GM23338 (cell line): ENCODE measurements at places on chromosomes 5 and 9.

DNA sequence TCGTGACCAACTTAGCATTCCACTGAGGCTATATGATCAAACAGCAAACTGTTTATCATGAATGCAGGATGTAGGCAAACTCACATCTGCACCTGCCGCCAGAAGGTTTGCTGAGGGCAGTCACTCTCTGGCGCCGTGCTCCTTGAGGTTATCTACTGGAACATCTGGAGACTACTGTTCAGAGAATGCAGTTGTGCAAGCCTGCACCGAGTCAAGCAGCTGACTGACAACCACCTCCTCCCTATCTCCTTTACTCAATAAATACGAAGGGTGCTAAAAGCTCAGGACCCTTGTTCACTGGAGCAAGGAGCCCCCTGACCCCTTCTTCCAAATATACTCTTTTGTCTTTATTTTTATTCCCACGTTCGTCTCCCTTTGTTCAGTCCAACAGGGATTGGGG, 27.1 kb downstream of the CCDC125 start:
- H3K4me3 ChIP-seq: no peak overlapping the region
- H3K36me3 ChIP-seq: no peaks in the 10 kb centered on the region
- no peak overlapping the region for H3K27ac ChIP-seq
- DNase-seq: no peak
- no peaks in the 10 kb centered on the region for H3K27me3 ChIP-seq
- H3K4me1 ChIP-seq: no peaks in the 10 kb centered on the region

DNA sequence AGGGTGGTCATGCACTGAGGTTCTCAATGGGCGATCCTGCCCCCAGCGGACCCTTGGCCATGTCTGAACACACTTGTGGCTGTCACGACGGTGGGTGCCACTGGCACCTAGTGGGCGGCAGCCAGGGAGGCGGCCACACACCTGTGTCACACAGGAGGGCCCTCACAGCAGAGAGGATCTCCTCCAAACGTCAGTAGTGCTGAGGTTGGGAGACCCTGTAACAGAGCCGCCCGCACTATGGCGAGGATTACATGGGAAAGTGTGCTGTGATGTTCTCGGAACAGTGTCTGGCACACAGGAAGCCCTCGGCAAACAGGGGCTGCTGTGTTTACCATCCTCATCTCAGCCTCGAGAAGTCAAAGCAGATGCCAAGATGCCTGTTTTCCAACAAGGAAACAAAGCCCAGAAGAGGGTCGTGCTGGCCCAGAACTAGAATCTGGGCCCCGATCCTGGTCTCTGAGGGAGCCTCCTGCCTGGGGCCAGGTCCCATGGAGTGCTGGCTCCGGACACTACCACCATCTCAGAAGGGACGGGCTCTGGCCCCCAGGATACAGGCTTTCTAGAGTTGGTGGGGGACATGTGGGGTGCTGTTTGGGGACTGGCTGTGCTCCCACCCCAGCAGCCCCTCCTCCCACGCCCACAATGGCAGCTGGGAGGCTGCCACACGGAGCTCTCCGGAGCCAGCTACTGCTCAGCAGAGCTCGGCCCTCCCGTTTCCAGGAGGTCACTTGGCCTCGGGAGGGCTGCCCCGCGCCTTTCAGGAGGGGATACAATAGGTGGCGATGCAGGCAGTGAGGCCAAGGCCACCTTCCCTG, 48.2 kb downstream of the DBH start:
- H3K27me3 ChIP-seq: no peaks in the 10 kb centered on the region
- DNase-seq: no peak
- H3K4me1 ChIP-seq: no peaks in the 10 kb centered on the region
- no peak overlapping the region for H3K4me3 ChIP-seq
- no peaks in the 10 kb centered on the region for H3K36me3 ChIP-seq

GRCh38 chr9:125655066-125655633, 51.9 kb downstream of the MAPKAP1 start:
- H3K36me3 ChIP-seq: no peaks in the 10 kb centered on the region
- DNase-seq: no peak
- peaks cover 79% of the 10 kb centered on the region for H3K4me1 ChIP-seq
- peak overlapping the region; percentile 21; the same call in 1 of the 2 replicates for H3K4me3 ChIP-seq

GRCh38 chr5:56735849-56736641, 79.3 kb upstream of the MAP3K1 start:
- H3K4me3 ChIP-seq: no peak overlapping the region
- no peak overlapping the region for H3K27ac ChIP-seq
- peak; percentile 10 for DNase-seq
- H3K36me3 ChIP-seq: no peaks in the 10 kb centered on the region
- H3K27me3 ChIP-seq: no peaks in the 10 kb centered on the region
- H3K4me1 ChIP-seq: peaks cover 28% of the 10 kb centered on the region

DNA sequence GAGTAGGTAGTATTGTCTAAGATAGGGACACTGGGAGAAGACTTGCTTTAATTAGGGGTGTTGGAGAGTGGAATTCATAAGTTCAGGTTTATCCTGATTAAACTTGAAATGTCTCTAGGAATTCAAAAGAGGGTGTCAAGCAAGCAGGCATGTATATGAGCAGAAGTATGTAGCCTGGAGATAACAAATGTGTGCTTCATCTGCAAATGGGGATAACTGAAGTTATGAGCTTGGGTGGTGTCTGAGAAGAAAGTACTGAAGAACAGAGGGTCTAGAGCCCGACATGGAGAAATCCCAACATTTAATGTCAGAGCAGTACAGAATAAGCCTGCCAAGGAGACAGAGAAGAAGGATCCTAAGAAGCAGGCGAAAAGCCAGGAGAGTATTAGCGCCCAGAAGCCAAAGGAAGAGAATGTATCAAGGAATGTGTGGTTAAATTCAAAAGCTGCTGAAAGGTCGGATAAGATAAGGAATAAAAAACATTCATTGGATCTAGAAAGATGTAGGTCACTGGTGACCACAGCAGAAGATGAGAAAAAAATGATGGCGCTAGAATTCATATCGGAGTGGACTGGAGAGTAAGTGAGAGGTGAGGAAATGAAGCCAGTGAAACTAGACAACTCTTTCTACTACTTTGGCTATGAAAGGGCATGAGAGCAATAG, 401.5 kb upstream of the PIK3R1 start:
- H3K27me3 ChIP-seq: no peaks in the 10 kb centered on the region
- H3K4me1 ChIP-seq: peaks cover 15% of the 10 kb centered on the region; the same call in 1 of the 2 replicates
- H3K4me3 ChIP-seq: no peak overlapping the region
- H3K36me3 ChIP-seq: 0 out of 2 replicates have a peak, but pooled peaks cover 5% of the 10 kb centered on the region
- H3K27ac ChIP-seq: no peak overlapping the region

DNA sequence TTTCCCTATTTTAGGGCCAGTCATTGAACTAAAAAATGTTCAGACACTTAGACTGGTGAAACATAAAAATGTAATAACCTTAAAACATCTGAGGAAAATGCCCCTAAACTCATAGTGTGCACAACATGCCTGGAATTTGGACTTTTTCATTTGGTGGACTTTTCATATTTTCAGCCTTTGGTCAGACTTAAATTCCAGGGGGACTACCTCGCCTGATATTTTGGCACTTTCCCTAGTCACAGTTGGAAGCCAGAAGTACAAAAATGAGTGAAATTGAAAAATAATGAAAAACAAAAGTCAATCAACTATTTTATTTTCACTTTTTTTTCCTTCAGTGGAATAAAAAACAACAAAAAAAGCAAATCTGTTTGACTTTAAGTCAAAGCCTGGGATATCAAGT, 256.2 kb downstream of the ACTL7B start:
- no peak overlapping the region for H3K4me3 ChIP-seq
- no peaks in the 10 kb centered on the region for H3K27me3 ChIP-seq
- DNase-seq: no peak

- H3K36me3 ChIP-seq: no peaks in the 10 kb centered on the region
- peaks cover 29% of the 10 kb centered on the region for H3K4me1 ChIP-seq
- H3K4me3 ChIP-seq: no peak overlapping the region
- no peak overlapping the region for H3K27ac ChIP-seq
- no peaks in the 10 kb centered on the region for H3K27me3 ChIP-seq
These were observed 36.5 kb upstream of the RAD23B start for GRCh38 chr9:107246259-107247254.

DNA sequence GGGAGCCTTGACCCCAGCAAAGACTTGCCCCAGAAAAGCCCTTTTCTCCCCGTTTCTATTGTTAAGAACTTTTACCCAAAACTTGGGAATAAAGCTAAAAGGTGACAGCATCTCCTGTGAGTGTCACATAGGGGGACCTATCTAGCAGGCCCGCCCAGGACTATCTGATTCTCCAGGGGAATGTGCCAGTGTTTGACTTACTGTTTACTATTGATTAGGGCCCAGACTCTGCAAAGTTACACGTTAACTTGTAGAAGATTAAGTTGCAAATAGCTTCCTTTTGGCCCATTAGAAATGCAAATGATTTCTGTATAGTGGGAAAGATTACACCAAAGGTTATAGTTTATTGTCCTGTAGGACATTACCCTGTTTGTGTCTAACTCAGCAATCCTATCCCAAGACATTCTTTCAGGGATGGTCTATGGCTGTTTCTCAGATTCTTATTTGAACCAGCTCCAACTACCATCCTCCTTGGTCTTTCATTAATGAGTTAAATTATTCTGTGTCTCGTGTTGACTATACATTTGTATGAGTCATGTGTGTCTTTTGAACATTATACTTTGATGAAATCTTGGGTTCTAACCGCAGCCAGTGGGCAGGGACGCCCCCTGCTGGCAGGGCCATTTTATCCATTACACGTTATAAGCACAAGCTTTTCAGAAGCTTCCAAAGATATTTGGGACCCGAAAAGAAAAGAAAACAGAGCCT, 60.7 kb downstream of the HRH2 start:
- 0 out of 2 replicates have a peak, but pooled peaks cover 4% of the 10 kb centered on the region for H3K4me1 ChIP-seq
- no peak overlapping the region for H3K27ac ChIP-seq

GRCh38 chr5:71695595-71695994, 23.5 kb upstream of the CARTPT start:
- H3K27me3 ChIP-seq: no peaks in the 10 kb centered on the region
- no peak overlapping the region for H3K4me3 ChIP-seq
- DNase-seq: no peak
- no peak overlapping the region for H3K27ac ChIP-seq
- peaks cover 17% of the 10 kb centered on the region for H3K4me1 ChIP-seq

DNA sequence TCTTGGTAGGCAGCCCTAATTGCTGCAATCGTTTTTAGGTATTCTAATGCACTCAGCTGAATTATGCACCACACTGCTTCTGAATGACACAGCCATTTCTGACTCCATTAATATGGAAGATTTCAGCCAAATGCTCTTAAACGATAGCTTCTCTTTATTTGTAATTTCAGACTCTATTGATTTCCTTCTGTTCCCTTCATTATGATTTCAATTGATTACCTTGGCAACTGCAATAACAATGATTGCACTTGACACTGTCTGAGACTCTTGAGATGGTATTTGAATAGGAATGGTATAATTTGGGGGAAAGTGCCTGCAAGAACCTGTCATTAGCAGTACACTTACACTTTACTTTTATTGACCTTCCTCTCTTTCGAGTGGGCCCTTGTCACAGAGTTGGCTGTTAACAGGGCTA, 296.1 kb upstream of the DMAC1 start:
- no peak overlapping the region for H3K4me3 ChIP-seq
- H3K4me1 ChIP-seq: no peaks in the 10 kb centered on the region
- no peaks in the 10 kb centered on the region for H3K27me3 ChIP-seq
- DNase-seq: no peak
- no peaks in the 10 kb centered on the region for H3K36me3 ChIP-seq

GRCh38 chr5:68021916-68022315, 193.6 kb upstream of the PIK3R1 start:
- no peak for DNase-seq
- no peaks in the 10 kb centered on the region for H3K27me3 ChIP-seq
- peaks cover 34% of the 10 kb centered on the region for H3K4me1 ChIP-seq
- H3K27ac ChIP-seq: no peak overlapping the region
- no peak overlapping the region for H3K4me3 ChIP-seq

- no peak for DNase-seq
- no peaks in the 10 kb centered on the region for H3K36me3 ChIP-seq
- no peaks in the 10 kb centered on the region for H3K27me3 ChIP-seq
- H3K4me3 ChIP-seq: no peak overlapping the region
- no peaks in the 10 kb centered on the region for H3K4me1 ChIP-seq
These were observed 327.8 kb downstream of the TMEM167A start for GRCh38 chr5:82749461-82749820.

DNA sequence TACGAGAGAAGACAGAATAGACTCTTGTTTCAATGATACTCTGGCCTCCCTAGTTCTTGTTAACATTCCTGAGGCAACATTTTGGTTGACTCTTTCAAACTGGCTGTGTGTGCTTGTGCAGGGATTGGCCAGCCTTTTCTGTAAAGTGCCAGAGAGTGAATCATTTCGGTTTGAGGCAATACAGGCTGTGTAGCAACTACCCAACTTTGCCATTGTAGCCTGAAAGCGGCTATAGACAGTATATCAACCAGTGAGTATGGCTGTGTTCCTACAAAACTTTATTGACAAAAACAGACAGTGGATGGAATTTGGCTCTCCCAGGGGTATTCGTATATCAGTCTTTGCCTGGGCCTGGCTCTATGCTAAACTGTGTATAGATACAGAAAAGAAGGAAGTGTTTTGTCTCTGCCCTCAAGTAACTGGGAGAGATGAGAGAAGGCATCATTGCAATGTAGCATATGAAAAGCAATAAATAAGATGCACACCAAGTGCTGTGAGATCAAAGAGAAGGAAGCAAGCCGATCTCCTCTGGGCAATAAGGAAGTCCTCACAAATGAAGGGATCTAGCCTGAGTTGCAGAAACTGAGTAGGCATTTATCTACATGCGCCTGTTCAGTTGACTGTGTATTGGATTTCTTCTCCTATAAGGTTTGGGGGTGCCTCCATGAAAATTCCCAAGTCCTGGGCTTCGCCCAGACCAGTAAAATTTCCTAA, 568.0 kb upstream of the KLF4 start:
- DNase-seq: peak; percentile 10
- H3K4me3 ChIP-seq: no peak overlapping the region
- no peak overlapping the region for H3K27ac ChIP-seq
- no peaks in the 10 kb centered on the region for H3K36me3 ChIP-seq
- H3K4me1 ChIP-seq: peaks cover 21% of the 10 kb centered on the region
- no peaks in the 10 kb centered on the region for H3K27me3 ChIP-seq

DNA sequence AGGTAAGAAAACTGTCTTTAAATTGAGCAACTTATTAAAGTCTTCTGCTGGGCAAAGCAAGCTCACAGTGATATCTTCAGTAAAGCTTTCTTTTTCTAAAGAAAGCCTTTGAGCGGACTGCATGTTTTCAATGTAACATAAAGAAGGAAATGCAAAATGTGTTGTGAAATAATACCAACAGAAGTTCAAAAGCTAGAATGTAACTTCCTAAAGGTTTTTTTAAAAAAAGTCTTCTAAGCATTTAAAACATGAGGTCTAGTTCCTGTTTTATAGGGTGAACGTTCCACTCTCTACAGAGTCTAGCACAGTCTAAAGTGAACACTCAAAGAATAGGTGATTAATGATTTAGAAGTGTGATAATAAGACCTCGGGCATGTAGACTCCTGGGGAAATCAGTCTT, 62.9 kb downstream of the DENND1A start:
- H3K36me3 ChIP-seq: no peaks in the 10 kb centered on the region
- H3K27ac ChIP-seq: no peak overlapping the region
- H3K4me3 ChIP-seq: no peak overlapping the region
- H3K27me3 ChIP-seq: peaks cover 9% of the 10 kb centered on the region
- H3K4me1 ChIP-seq: peaks cover 70% of the 10 kb centered on the region

DNA sequence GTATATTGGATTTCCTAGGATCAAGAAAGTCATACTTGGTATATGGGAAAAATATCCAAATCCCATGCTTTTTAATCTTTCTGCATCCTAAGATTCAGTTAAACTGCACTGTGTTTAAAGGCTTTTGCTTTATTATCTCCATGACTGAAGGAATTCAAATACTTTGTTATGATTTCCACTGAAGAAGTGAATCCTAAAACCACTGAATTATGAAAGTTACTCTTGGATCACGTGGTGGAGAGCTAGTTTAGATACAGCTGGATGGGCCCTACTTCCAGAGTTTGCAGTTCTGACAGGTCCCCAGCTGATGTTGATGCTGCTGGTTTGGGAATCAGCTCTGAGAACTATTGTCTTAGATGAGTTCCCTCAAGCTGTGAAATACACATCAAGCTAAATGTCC, 5.0 kb downstream of the DAB2 start:
- no peak for DNase-seq
- H3K27ac ChIP-seq: no peak overlapping the region
- no peaks in the 10 kb centered on the region for H3K36me3 ChIP-seq
- H3K4me3 ChIP-seq: no peak overlapping the region
- peaks cover 21% of the 10 kb centered on the region for H3K4me1 ChIP-seq
